Caco-2 (cell line): ENCODE measurements at places on chromosomes 1 and 21. TPM values are rescaled to one million over a fixed set of nuclear protein-coding genes. Genes with fewer than 3 reads are reported as not detected.

DNA sequence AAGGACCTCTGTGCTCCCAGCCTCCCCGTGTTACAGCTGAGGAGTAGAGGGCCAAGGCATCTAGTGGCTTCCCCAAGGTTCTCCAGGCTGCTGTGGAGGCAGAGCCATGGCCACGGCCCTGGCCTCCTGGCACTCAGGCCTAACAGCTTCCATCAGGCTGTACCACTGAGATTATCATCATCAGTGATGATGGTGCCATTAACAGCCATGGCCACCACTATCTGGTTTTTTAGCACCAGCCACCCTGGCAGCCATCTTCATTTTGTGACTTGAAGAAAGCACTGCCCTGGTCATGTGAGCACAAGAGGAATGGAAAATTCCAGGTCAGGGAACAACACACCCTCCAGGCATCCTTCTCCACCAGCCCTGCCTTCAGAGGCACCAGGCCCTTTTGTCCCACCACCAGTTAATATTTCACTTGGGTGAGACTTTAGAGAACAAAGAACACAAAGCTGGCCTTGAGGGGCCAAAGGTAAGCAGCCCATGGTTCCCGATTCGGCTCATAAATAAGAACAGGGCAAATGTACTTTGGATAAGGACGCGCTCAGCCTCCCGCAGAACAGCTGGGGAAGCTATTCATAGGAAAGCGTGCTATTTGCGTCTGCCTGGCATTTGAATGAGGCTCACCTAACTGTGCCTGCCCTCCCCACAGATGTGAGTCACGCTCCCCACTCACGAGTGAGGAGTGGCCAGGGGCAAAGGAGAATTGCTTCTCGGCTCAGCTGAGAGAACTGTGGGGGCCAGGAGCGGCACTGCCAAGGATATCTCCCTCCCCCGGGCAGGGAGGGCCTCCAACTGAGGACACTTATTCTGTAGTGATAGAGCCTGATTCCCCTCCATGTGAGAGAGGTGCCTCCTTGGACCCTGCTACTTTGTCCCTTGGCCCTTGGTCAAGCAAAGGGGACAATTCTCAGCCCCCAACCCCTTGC is 95.6 kb downstream of the CD58 start:
- peaks cover 65% of the 10 kb centered on the region for H3K4me1 ChIP-seq
- H3K27ac ChIP-seq, result peak overlapping the region; percentile 70
- H3K36me3 ChIP-seq, result no peaks in the 10 kb centered on the region
- H3K27me3 ChIP-seq, result no peaks in the 10 kb centered on the region
- peak overlapping the region; percentile 5; the same call in 1 of the 2 replicates for H3K4me3 ChIP-seq
- DNase-seq, result peak; percentile 92

Gene LORICRIN
- not detected in 2 replicates for total RNA-seq

DNA sequence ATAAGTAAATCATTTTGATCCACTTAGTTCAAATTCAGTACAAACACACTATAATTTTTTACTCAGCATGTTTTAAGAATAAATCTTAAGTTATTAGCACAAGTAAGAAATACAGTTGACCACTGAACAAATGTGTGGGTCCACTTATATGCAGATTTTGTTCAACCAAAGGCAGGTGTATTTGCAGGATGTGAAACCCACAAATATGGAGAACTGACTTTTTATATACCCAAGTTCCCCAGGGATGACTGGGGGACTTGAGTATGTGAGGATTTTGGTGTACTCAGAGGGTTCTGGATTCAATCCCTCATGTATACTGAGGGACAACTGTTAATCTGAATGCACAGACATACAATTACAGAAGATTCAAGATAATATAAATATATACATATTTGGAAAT is 25.7 kb upstream of the ERICH3 start:
- H3K4me1 ChIP-seq, result no peaks in the 10 kb centered on the region
- no peaks in the 10 kb centered on the region for H3K36me3 ChIP-seq
- no peak overlapping the region for H3K4me3 ChIP-seq
- H3K27me3 ChIP-seq, result no peaks in the 10 kb centered on the region
- H3K27ac ChIP-seq, result no peak overlapping the region

Gene AMY1A
- not detected in 2 replicates for total RNA-seq

DNA sequence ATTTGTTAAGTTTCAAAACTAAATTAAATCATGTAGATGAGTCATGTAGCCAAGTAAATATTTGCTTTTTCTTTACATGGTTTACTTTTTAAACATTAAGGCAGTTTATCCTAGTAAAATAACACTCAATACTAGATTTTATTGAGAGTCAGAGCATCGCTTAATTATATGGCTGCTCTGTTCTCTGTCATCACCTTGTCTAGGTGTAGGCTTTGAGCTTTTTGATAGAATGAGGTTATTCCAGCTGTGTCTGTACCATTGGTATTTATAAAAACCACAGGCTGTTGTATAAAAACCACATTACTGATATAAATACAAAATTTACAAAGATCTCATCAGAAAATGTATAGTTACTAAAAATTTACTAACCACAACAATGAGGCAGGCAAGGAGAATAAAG is 42.5 kb upstream of the GPR52 start:
- no peaks in the 10 kb centered on the region for H3K36me3 ChIP-seq
- H3K27ac ChIP-seq, result no peak overlapping the region
- no peaks in the 10 kb centered on the region for H3K27me3 ChIP-seq
- no peak for DNase-seq

Gene SH2D1B
- not detected in 2 replicates for total RNA-seq

Gene C1QC
- not detected in 2 replicates for total RNA-seq

DNA sequence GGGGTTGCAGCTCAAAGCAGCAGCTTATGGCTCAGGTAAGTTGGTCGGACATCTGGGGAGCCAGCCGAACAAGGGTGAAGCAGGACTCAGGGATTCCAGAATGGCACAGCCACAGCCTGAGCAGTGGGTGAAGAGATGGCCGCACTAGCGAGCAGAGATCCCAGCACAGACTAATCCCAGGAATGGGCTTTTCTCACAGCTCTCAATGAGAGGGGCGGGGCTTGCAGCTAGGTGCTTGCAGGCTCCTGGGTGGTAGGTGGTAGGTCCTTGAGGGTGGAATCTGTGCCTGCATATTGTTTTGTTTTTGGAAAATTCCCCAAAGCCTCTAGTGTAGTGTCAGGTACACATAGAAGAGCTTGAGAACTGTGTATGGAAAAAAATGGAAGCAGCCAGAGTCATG is 9.0 kb downstream of the KIAA0040 start:
- H3K27ac ChIP-seq, result no peak overlapping the region
- no peaks in the 10 kb centered on the region for H3K36me3 ChIP-seq
- no peak for DNase-seq
- no peaks in the 10 kb centered on the region for H3K27me3 ChIP-seq
- H3K4me3 ChIP-seq, result no peak overlapping the region

GRCh38 chr1:201553496-201554189 is 14.7 kb downstream of the NAV1 start:
- peaks cover 1% of the 10 kb centered on the region; the same call in 1 of the 2 replicates for H3K27me3 ChIP-seq
- H3K4me3 ChIP-seq, result no peak overlapping the region
- H3K36me3 ChIP-seq, result no peaks in the 10 kb centered on the region
- H3K4me1 ChIP-seq, result no peaks in the 10 kb centered on the region
- H3K27ac ChIP-seq, result no peak overlapping the region

Gene TBX19
- total RNA-seq, result 2.8 and 3.3 TPM in 2 replicates

DNA sequence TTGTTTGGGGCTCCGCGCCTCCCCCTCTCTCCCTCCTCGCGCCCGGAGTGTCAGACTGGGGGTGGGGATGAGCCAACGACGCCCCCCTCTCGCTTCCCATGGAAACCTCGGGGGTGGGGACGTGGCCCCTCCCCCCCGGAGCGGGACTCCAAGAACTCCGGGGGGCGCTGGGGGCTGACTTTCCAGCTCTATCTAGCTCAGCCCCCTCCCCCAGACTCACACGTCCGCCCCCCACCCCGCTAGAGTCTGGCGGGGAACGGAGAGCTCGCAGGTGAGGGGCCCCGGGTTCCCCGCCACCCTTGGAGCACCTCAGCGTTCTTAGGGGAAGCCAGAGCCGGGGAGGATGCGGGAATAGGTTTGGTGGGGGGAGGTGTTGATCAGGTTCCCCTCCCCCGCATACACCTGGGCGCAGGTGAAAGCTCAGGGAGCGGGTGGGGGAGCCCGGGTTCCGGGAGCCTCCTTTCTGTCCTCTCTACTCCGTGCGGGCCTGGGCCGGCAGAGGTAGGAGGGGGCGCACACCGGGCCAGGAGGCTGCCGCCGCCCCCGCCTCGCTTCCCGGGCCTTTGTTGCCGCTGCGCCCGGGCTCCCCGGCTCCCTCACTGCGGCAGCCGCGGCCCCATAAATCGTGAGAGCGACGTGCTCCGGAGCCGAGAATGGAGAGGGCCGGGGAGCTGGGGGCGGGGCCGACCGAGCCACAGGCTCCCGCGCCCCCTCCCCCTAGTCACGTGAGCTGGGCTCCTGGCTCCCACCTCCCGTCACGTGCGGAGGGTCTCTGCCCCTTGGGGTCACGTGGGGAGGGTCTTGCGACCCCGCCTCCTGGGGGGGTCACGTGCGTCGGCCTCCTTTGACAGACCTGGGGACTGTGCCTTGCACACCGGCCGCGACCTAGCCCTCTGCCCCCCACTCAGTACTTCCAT is 1.9 kb downstream of the EFNA3 start:
- H3K36me3 ChIP-seq, result no peaks in the 10 kb centered on the region
- peak overlapping the region; percentile 50 for H3K4me3 ChIP-seq
- peak; percentile 65 for DNase-seq
- H3K27me3 ChIP-seq, result peaks cover 5% of the 10 kb centered on the region; the same call in 1 of the 2 replicates
- H3K4me1 ChIP-seq, result peaks cover 38% of the 10 kb centered on the region

DNA sequence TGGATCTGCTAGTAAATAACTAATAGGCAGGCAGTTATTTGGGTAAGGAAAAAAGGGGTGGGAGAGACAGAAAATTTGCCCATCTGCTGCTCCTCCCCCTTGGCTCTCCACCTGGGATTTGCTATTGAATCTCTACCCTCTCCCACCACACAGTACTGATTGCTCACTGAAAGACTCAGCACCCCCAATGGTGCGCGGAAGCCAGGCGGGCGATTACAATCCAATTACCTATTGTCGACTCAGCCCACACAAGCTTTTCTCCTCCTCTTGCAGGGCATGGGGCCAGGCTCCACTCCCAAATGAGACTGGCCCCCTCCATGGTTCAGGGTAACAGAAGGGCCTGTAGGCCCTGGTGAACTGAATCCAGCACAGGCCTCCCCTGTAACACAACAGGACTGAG is 2.7 kb upstream of the HMGN2 start:
- no peaks in the 10 kb centered on the region for H3K27me3 ChIP-seq
- H3K27ac ChIP-seq, result no peak overlapping the region
- DNase-seq, result no peak
- no peaks in the 10 kb centered on the region; the same call in 1 of the 2 replicates for H3K36me3 ChIP-seq

DNA sequence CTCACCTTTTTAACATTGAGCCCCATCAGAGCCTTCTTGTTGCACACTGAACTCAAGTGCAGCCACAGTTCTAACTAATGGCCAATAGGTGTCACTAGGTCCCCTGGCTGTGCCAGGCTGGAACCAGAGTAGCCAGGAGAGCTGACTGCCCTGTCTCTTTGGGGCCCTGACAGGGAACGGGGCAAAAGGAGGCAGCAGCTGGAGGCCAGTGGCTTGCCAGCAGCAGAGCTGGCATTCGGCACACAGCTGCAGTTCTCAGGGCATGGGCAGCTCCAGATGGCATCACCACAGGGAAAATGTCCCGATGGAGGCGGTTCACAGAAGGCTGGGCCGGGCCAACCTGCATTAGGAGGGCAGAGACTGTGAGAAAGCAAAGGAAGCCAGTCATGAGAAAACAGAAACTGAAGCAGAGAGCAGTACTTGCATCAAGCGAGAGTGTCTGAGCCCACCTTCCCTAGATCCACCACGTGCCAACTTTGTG is 188.6 kb downstream of the FCRL5 start:
- H3K27ac ChIP-seq, result no peak overlapping the region
- H3K27me3 ChIP-seq, result no peaks in the 10 kb centered on the region
- H3K4me3 ChIP-seq, result no peak overlapping the region
- H3K4me1 ChIP-seq, result peaks cover 35% of the 10 kb centered on the region
